ENCODE measurements at places on chromosomes 1 and 21. TPM values are rescaled to one million over a fixed set of nuclear protein-coding genes. Genes with fewer than 3 reads are reported as not detected.

GRCh38 chr1:198903203-198903602 lies 264.4 kb downstream of the PTPRC start:
- peak; percentile 73 for DNase-seq

DNA sequence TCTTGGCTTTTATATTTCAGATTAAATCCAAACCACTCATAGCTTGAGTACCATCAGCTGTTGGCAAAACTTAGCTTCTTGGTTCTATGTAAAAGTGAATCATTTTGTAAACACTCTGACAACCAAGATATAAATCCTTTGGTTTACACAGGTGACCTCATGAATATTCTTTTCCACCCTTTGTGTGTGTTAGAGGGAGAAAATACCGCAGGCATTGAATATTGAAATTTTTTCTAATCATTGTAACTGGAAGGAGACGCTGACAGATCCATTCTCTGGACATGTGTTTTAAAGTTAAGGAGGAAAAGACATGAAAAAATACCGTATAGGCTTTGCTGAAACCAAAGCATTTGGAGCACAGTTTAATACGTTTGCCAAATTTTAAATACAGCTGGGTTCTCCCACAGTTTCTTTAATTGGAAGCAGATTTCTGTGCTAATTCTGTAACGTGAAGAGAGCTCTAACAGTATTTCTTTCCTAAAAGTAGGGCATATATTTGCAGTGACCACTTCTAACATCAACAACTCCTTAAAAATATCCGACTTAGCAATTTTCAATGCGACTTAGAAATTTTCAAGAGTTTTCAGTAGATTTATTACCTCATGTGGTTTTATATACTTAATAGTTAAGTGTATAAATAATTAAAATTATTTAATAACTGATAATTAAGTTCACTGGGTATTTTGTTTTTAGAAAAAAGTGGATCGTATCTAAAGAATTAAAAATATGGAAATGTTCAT lies 388.2 kb downstream of the USP25 start:
- no peak for DNase-seq

DNA sequence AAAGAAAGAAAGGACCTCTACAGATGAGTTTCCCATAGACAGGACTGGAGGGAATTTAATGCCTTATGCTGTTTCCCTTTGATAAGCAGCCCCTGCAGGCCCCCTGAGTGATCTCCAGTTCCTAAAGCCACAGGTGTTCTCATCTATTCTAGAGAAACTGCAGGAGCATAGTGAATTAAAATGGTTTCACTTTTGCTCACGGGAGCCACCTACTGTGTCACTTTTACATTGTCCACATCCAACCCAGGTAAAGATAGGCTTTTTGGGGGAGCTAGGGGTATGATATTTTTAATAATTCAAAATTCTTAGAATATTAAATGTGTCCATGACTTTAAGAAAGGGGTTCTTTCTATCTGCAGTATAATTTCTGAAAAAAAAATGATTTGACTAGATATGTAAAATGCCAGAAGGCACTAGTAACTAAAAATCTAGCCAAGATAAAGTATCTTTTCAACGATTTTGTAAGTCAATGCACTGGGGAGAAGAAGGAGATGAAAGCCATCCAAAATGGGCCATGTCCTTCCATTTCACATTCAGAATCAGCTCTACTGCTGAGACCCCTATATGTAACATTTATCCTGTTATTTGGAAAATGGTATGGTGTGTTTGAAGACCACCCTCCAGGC lies 267.3 kb upstream of the DUSP10 start:
- no peak for DNase-seq

DNA sequence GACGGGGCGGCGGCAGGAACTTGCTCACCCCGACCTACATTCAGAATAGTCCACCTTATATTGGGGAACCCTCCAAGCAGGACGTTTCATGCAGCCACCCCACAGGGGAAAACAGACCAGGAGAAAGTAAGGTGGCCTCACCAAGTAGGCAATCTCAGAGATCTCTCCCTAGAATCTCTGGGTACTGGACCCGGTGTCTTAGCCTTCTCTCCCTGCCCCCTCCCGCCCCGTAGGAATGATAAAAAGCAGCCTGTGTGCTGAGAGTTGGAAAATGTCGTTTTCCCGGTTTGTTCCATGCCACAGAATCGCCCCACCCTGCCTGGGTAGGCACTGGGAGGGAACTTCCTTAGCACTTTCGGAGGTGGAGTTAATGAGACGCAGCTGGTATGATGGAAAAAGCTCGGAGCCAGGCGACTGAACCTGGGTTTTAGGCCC lies 789 bp upstream of the PTPN14 start:
- DNase-seq: no peak

GRCh38 chr1:149843431-149844041 lies 55.8 kb upstream of the BOLA1 start:
- DNase-seq: no peak

GRCh38 chr21:45976701-45977311 lies 4.8 kb upstream of the COL6A1 start:
- DNase-seq: no peak

The LRRC39 gene
- total RNA-seq: 4.1 TPM

The SPRR2A gene
- total RNA-seq: not detected

The NBPF26 gene
- 28.8 TPM for total RNA-seq

The C1orf141 gene
- not detected for total RNA-seq
